ENCODE measurements at places on chromosomes 16 and 17.

DNA sequence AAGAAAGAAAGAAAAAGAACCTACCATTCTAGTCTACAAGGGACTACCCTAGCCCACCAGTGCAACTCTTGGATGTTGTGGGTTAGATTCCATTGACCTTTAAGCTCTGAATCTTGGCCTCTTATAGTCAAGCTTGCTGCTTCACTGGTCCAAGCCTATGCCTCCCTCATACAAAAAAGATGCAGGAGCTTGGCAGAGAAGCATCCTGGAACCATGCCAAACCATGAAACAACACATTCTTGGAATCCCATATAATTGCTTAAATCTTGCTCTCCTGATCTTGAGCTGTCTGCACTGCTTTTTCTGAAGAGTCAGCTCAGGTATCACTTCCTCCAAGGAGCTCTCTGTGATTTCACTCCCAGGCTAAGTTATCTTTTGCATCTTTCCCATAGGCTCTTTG lies 117.9 kb upstream of the GPR139 start:
- H3K4me1 ChIP-seq = no peaks in the 10 kb centered on the region
- peaks cover 9% of the 10 kb centered on the region for H3K27me3 ChIP-seq
- H3K27ac ChIP-seq = no peak overlapping the region
- H3K4me3 ChIP-seq = no peak overlapping the region

- H3K4me1 ChIP-seq = peaks cover 31% of the 10 kb centered on the region
- H3K4me3 ChIP-seq = no peak overlapping the region
- DNase-seq = no peak
- H3K36me3 ChIP-seq = peaks cover 70% of the 10 kb centered on the region
- peak overlapping the region; percentile 66 for H3K27ac ChIP-seq
Observed at GRCh38 chr16:84982434-84982833, 28.9 kb downstream of the ZDHHC7 start.

DNA sequence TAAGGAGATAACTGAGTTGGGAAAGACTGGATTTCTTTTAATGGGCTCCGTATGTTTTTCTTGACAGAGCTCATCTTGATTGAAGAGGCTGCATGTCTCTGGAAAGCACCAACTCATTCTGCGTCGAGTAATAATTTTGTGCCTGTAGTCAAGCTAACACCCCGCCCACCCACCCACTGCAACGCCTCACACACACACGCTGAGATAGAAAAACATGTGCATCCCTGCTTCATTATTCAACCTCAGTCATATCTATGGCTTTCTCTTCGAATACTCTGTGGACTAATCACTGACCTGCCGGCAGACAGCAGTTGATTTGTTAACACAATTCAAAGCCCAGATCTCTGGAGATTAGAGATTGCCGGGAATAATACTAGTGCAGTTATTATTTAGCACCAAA lies 220.2 kb upstream of the TOM1L1 start:
- H3K4me3 ChIP-seq = no peak overlapping the region
- no peak overlapping the region for H3K27ac ChIP-seq
- H3K4me1 ChIP-seq = no peaks in the 10 kb centered on the region

DNA sequence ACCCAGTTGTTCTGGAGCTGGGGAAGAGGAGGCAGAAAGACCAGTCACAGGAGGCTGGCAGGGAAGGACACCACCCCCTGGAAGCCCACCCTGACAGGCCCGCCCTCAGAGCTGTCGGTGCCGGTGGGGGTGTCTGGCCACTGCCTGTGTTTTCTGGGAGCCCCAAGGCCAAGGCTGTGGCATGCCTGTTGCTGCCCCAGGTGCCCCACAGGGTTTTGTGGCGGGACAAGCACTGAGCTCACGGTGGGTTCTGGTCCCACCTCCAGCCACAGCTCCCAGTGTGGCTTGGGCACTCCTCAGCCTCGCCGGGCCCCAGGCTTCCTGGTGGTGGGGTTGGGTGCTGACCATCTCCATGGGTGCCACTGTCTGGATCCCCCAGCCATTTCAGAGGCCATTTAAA lies 58.0 kb downstream of the ZFPM1 start:
- no peak overlapping the region for H3K4me3 ChIP-seq
- H3K27ac ChIP-seq = no peak overlapping the region
- H3K36me3 ChIP-seq = peaks cover 11% of the 10 kb centered on the region
- DNase-seq = no peak
- no peaks in the 10 kb centered on the region for H3K4me1 ChIP-seq
- H3K27me3 ChIP-seq = no peaks in the 10 kb centered on the region

GRCh38 chr16:48139517-48139916 lies 16.3 kb downstream of the ABCC12 start:
- H3K36me3 ChIP-seq = no peaks in the 10 kb centered on the region
- H3K4me3 ChIP-seq = no peak overlapping the region
- no peaks in the 10 kb centered on the region for H3K4me1 ChIP-seq
- no peak overlapping the region for H3K27ac ChIP-seq
- H3K27me3 ChIP-seq = peaks cover 24% of the 10 kb centered on the region

GRCh38 chr17:38717139-38717745 lies 12.2 kb downstream of the MLLT6 start:
- no peak overlapping the region for H3K4me3 ChIP-seq
- no peaks in the 10 kb centered on the region for H3K27me3 ChIP-seq
- H3K36me3 ChIP-seq = peaks cover 45% of the 10 kb centered on the region
- no peak for DNase-seq
- H3K4me1 ChIP-seq = peaks cover 18% of the 10 kb centered on the region

DNA sequence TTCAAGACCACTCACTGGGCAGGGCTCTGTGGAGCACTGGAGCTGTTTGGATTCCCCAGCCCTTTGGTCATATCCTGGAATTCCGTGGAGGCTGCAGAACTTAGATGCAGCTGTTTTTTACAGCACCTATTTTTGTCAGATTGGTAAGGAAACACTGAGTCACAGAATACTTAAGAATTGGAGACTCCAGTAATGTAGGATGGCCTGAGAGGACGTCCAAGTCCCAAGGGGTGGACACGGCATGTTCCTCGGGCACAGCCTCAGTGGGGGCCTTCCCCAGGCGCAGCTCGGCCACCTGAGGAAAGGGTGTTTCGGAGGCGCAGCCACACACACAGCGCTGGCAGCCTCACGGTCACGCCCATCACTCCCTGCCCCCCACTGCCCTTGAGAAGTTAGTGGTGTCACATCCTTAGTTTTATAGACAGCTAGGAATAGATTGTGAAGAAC lies 14.8 kb downstream of the PLD6 start:
- H3K4me3 ChIP-seq = no peak overlapping the region
- H3K4me1 ChIP-seq = no peaks in the 10 kb centered on the region
- peaks cover 6% of the 10 kb centered on the region for H3K36me3 ChIP-seq

DNA sequence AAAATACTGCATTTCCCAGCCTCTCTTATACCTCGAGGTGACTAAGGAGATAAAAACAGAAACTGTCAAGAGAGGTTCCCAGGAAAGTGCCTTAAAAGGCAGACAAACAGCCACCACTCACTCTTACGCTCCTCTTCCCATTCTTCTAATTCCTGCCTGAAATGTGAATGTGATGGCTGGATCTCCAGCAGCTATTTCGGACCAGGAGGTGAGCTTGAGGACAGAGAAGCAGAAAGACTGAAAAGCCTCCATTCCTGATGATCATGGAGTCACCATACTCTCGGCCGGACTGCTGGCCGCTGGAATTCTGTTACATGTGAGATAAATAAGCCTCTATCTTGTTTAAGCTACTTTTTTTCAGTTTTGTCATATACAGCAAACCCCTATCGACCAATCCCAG lies 41.4 kb upstream of the ABR start:
- no peak overlapping the region for H3K27ac ChIP-seq
- DNase-seq = no peak
- no peak overlapping the region for H3K4me3 ChIP-seq
- H3K27me3 ChIP-seq = peaks cover 9% of the 10 kb centered on the region
- H3K4me1 ChIP-seq = no peaks in the 10 kb centered on the region

DNA sequence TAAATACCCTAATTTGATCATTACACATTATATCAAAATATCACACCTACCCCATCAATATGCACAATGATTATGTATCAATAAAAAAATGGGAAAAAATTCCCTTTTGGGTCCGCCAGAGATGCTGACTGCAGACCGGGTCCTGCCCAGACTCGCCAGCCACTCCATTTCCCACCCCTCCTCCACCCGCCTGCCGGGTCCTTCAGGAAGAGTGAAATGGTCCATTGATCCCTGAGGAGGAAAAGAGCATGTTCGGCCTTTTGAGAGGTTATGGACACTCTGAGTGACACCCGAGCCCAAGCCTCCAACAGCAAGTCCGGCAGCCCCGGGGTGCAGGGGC lies 123.9 kb upstream of the ZFHX3 start:
- H3K27ac ChIP-seq = no peak overlapping the region
- no peak for DNase-seq
- no peak overlapping the region for H3K4me3 ChIP-seq
- no peaks in the 10 kb centered on the region for H3K27me3 ChIP-seq

DNA sequence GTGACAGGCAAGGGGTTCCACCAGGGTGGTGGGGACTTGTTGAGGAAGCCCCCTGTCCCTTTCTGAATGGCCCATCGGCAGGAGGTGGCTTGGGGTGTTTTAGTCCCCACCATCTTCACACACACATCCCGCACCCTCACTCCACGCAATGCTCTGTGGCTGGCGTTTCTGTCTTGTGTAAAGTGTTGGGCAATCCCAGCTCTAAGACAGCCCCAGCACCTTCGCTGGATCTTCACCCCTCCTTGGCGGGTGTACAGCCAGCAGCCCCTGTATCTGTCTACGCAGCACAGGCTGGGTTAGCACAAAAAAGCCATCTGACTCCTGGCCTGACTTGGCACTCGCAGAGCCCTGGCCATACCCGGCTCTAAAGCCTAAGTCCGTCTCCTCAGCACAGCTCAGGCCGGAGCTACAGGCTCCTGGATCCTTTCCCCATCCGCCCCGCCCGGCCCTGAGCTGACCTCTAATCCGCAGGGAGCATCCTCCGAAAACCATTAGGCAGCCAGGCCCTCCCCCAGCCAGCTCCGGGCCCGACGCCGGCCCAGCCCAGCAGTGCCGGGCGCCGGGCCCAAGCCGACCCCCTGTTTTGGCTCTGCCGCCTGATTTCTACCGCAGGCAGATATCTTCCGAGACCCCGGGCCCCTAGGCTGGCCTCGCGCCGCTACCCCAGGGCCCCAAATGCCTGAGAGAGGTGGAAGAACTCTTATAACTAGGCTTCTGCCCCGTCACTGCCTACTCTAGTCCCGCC lies 42.4 kb upstream of the TAC4 start:
- H3K4me1 ChIP-seq = no peaks in the 10 kb centered on the region
- no peak overlapping the region for H3K27ac ChIP-seq
- H3K4me3 ChIP-seq = no peak overlapping the region
- peaks cover 2% of the 10 kb centered on the region for H3K36me3 ChIP-seq
- no peak for DNase-seq

- no peaks in the 10 kb centered on the region for H3K4me1 ChIP-seq
- H3K27me3 ChIP-seq = no peaks in the 10 kb centered on the region
- H3K27ac ChIP-seq = no peak overlapping the region
- no peaks in the 10 kb centered on the region for H3K36me3 ChIP-seq
Observed at GRCh38 chr16:49766225-49766624, 89.7 kb downstream of the ZNF423 start.

DNA sequence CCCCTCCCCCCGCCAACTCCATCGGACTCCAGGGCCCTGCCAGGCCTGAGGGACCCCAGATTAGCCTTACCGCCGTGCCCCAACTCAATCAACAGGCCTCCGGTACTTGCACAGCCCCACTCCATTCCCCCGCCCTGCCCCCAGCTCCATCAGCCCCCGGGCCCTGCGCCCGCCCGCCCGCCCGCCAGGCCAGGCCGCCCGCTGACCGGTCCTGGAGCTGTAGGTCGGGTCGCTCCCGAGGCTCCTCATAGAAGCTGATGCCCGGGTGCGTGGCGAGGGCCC lies 308 bp downstream of the GTF3C1 start:
- peak overlapping the region; percentile 100 for H3K27ac ChIP-seq
- peaks cover 54% of the 10 kb centered on the region for H3K4me1 ChIP-seq
- peaks cover 28% of the 10 kb centered on the region for H3K36me3 ChIP-seq
- H3K4me3 ChIP-seq = peak overlapping the region; percentile 99

GRCh38 chr17:27533874-27534815 lies 77.9 kb downstream of the KSR1 start:
- no peaks in the 10 kb centered on the region for H3K36me3 ChIP-seq
- no peak overlapping the region for H3K4me3 ChIP-seq
- H3K27me3 ChIP-seq = no peaks in the 10 kb centered on the region
- H3K4me1 ChIP-seq = peaks cover 23% of the 10 kb centered on the region
- no peak for DNase-seq

DNA sequence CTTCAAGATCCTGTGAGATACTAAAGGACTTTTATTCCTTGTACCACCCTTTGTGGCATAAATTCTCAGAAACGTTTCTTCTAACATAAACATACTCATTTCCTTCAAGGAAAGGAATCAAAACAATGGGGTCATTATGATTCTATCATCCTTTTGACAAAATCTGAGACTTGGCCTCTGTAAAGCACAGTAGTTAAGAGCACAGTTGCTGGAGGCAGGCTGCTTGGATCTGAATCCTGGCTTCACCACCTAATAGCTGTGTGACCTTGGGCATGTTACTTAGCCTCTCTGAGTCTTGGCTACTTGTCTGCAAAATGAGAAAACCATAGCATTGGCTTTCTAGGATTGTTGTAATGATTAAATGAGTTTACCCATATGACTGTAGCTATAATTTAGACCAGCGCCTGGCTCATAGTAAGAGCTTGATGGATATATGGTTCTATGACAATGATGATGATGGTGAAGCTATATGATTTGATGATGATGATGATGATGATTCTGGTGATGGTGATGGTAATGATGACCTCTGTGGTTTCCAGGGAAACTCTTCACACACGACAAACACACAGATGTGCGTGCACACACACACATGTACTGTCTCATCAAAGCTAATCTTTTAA lies 6.1 kb upstream of the KRT31 start:
- no peaks in the 10 kb centered on the region for H3K36me3 ChIP-seq
- H3K27ac ChIP-seq = peak overlapping the region; percentile 8
- H3K27me3 ChIP-seq = peaks cover 4% of the 10 kb centered on the region

DNA sequence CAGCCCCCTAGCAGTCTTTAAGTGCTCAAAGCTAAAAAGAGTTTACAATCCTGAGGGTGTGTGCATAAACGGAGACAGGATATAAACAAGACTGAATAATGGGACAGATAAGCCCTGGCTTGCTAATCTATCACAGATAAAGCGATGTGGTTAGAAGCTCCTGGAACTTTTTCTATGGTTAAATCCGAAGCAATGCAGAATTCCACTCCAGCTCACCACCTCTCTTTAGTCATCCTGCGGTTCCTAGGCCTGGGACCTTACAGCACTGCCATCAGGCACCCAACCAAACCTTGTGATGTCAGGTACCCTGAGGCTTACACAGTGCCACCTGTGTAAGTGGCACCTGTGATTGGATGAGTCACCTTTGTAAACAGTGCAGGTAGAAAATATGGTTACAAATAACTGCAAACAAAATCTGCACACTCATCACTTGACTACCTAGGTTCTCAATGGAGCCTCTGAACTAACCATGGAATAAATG lies 31.5 kb upstream of the B4GALNT2 start:
- H3K4me3 ChIP-seq = no peak overlapping the region
- H3K4me1 ChIP-seq = no peaks in the 10 kb centered on the region
- DNase-seq = no peak
- no peaks in the 10 kb centered on the region for H3K36me3 ChIP-seq
- H3K27ac ChIP-seq = no peak overlapping the region
- H3K27me3 ChIP-seq = no peaks in the 10 kb centered on the region

All from central memory CD8-positive, alpha-beta T cell (primary cell).